ENCODE measurements at places on chromosomes 3 and 15.

GRCh38 chr3:74009961-74010844, 385.5 kb upstream of the PDZRN3 start:
- DNase-seq = no peak

DNA sequence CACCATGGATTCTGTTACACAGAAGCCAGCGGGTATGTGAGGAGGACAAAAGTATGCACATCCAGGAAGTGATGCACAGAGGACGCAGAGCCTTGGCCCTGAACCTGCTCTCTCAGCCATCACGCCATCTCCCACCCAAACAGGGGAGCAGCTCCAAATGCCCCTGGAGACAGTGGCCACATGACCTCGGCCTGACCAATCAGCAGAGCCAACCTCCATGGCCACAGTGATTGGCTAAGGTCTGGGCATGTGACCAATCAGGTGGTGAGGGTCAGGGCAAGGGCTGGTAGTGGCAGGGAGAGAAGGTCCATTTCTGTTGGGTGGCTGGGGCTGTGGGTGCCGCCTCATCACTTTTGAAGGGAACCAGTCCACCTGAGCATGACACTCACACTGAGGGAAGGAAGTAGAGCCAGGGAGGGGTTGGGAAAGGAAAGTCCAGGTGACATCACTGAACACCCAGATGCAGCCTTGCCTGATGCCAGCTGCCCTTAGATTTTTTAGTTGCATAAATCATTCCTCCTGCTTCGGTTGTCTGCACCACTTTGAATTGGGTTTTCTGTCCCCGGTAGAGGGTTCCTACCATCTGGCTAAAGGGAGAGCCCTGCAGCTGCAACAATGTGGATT, 70.3 kb upstream of the IQSEC1 start:
- DNase-seq = no peak

DNA sequence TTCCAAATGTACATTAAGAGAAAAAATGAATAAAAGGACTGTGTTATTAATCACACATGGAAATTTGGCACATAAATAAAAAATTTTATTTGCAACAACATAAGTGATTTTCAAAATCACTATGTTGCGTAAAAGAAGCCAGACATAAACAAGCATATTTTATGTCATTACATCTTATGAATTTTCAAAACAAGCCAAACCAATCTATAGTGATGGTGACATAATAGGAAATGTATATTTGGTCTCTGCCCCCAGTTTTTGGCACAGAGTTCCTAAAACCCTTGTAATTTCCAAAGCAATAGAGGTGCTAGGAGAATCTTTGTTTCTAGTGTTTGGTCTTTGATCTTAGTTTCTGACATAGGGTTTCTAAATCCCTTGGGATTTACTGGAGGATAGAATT, 543.3 kb downstream of the ZBBX start:
- DNase-seq = no peak

- DNase-seq = no peak
Measured at GRCh38 chr3:16508243-16508578, 5.3 kb downstream of the RFTN1 start.

- DNase-seq = no peak
Measured at GRCh38 chr15:70659662-70660061, 103.7 kb downstream of the UACA start.

GRCh38 chr15:35756623-35757022, 210.7 kb upstream of the DPH6 start:
- no peak for DNase-seq

GRCh38 chr3:32428092-32429068, 36.7 kb downstream of the CMTM7 start:
- DNase-seq = no peak

- DNase-seq = no peak
Measured at GRCh38 chr3:58047826-58048225, 39.6 kb downstream of the FLNB start.

GRCh38 chr3:184788751-184789150, 23.2 kb upstream of the VPS8 start:
- no peak for DNase-seq

GRCh38 chr3:14706096-14706495, 31.2 kb downstream of the C3orf20 start:
- no peak for DNase-seq

- DNase-seq = no peak
Measured at GRCh38 chr15:63372018-63372705, 9.5 kb downstream of the CA12 start.

DNA sequence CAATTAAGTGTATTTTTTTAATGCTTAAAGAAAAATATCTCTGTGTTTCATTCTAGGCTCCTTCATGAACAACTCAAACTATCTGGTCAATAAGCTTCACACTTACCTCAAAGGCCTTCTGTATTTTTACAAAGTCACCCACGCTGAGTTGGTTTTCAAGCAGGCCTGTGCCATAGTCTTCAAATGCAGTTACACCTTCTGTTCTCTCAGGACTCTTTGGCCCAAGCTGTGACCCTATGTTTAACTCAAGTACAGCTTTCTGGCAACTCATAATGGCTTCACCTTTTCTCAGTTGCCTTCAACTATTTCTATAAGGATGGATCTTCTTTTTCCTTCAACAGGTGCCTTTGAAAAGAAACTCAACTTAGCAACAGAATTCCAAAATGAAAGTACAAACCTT, 587 bp downstream of the WDR49 start:
- no peak for DNase-seq

DNA sequence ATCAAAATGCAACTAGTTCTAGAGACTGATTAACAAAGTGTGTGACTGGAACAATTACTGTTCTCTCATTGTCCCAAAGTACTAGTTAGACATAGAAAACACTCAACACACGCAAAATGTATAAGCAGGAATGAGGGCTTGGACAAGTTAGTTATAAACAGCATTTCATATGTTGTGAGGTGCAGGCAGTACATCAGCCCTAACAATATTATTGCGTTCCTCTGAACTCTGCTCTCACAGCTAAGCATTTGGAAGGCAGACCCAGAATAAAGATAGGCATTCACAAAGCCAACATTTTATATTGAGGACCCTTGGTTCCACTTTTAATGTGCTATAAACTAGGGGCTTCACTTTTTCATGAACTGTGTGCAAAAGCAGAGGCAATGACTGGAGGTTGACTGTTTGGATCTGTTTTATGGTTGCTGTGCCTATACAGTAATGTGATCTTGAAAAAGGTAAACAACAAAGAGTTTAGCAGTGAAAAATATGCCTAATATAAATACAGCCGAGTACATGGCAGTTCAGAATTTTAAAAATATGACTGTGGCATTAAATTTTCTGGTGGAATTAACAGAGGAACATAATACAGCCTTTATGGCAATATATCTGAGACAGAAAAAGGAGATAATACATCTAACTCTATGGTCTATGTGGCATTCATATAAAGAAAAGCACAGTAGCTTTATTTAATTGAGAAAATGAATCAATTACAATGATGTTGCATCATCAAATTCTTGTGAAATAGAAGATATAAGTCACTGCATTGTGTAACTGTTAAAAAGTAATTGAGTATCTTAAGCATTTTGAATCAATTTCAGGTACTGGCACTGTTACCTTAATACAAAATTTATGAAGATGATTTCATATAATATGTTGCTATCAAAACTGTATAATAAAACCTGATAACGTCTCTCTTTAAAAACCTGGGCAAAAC, 80.0 kb upstream of the SKOR1 start:
- DNase-seq = no peak

Data from T-helper 17 cell (primary cell).